Skeletal muscle cell (primary cell): ENCODE measurements at places on chromosomes 16 and 17.
A peak's percentile ranks its signal among the peaks of the same experiment; 100 is the strongest.

DNA sequence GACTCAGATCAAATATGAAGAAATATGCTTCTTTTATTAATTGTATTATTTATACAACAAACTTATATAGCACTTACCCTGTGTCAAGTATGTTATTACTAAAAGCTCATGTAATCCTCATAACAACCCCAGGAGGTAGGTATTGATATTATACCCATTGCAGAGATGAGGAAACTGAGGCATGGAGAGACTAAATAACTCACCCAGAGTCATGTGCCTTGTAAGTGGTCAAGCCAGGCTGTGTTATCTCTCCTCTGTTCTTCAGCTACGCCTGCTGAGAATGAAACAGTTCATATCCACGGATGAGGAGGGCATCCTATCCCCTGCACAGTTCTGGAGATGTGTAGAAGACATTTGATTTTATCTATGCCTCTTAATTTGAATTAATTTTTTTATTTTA is 78.1 kb downstream of the RBBP6 start:
- no peak for DNase-seq

DNA sequence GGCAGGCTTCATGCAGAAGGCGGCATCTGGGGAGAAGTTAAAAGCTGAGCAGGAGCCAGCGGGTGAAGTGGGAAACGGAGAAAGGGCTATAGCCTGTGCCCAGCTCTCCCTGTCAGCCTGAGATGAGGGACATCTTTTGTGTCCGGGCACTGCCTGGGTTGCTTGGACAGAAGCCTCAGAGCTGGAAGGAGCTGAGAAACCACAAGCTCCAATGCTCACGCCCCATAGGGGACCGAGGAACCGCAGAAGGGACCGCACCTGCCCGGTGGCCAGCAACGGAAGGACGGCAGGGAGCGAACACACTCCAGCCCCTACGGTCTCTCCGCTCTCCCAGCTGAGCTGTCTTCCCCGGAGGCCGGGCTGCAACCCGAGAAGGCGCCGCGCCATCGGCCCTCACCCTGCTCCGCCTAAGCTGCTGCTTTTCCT is 175.8 kb downstream of the NPIPB11 start:
- DNase-seq = no peak

DNA sequence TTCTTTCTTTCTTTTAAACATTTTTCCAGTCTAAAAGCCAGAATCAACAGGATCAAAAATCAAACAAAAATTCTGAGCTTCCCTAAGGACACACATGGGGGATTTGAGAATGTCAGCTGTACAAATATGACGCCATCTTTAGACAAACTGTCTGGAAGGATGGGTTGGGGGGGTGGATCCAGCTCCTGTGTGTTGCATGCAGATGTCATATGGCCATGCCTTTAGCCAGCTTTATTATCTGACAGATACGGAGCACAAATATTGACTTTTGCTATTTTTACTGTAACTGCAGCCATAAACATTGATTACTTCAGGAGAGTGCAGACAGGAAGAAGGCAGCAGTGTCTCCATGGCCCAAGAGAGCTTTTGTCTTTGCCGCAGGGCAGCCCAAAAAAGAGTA is 279.4 kb upstream of the ELAC2 start:
- DNase-seq = no peak

DNA sequence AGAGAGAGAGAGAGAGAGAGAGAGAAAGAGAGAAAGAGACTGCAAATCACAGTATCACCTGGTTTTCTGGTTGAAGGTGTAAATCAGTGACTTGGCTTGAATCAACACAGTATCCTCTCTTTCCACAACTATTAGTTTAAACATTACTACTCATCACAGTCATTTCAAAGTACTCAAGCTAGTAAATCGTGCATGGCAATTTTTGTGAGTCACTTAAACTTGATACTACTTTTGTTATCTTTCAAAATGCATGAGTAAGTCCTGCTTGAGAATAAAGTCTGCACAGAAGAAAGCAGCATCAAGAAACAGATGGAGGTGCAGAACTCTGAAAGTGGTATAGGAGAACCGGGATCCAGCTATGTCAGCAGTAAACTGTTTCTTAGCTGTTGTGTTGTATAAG is 535.4 kb downstream of the CDH8 start:
- no peak for DNase-seq

GRCh38 chr17:40333781-40334448 is 24.9 kb downstream of the RARA start:
- DNase-seq = no peak

GRCh38 chr16:82043680-82044584 is 8.9 kb downstream of the HSD17B2 start:
- no peak for DNase-seq

DNA sequence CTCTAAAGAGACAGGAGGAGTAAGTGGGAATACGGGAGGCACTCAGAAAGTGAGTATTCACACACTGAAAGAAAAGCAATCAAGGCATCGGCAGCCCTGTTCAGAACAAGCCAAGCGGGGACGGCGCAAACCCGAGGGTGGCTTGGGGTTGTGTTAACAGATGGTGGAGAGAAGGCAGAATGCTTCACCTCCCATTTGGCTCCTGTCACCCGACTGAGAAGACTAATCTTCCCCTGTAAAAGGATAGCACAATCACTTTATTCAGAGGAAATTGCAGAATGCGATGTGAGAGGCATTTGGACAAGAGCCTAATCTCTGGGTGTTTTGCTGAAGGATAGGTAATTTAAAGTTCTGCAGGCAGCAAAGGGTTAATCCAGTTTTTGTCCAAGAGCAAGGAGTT is 119.3 kb upstream of the WSCD1 start:
- DNase-seq = no peak

GRCh38 chr17:1583556-1583955 is 21.0 kb upstream of the PITPNA start:
- DNase-seq = no peak

DNA sequence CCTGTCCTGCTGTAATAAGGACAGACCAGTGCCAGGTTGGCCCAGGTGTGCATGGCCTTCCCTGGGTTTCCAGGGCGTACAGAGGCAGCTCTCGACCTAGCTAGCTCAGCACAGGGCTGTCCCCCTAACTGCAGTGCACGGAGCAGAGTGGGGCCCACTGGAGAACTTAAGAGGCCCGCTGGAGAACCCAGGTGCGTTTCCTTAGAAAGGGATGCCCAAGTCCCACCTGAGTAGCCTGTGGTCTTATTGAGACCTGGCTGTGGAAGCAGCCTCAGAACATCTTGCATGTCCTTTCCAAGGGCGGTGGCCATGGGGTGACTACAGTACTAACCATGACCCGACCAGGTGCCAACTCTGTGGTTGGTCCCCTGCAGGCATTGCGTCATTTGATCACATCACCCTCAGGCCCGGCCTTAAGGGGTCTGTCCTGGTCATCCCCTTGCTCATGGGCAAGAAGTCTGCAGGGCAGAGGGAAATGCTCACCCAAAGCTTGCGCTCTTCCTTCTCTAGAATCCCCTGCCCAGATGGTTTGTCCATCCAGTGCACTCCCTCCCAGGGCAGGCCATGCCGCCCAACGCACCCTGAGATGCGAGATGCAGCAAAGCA is 3.3 kb upstream of the CCNF start:
- no peak for DNase-seq

- DNase-seq = no peak
Measured at GRCh38 chr16:23318639-23319038, 16.5 kb downstream of the SCNN1B start.

- no peak for DNase-seq
Measured at GRCh38 chr16:88287219-88287618, 95.5 kb upstream of the ZNF469 start.

- no peak for DNase-seq
Measured at GRCh38 chr16:12447556-12447955, 356.1 kb downstream of the CPPED1 start.

GRCh38 chr17:77375917-77376651 is 235.3 kb downstream of the SEC14L1 start:
- DNase-seq = peak; percentile 89

DNA sequence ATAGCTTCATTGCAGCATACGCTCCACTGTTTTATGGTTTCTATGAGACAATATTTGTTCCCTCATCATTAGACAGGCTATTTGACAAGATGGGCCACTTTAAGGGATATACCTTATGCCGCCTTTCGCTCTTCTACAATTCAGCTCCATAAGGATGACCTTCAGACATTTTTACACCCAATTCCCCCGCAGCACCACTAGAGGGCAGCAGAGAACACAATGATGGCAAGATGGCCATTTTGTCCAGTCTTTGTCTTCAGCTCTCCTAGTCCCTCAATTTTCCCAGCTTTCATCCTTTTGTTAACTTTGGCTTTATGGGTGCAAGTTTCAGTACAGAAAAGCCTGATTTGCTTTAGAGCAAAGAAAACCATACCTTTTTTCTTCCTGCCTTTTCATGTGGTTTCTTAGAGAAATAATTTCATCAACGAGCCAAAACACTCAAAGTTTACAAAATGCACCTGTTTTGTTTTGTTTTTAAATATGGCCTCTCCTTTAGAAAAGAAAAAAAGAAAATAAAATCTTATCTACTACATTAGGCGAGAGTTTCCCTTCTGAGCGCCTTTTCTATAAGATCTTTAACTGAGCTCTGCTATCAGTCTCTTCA is 355.3 kb downstream of the TOX3 start:
- DNase-seq = peak; percentile 9

DNA sequence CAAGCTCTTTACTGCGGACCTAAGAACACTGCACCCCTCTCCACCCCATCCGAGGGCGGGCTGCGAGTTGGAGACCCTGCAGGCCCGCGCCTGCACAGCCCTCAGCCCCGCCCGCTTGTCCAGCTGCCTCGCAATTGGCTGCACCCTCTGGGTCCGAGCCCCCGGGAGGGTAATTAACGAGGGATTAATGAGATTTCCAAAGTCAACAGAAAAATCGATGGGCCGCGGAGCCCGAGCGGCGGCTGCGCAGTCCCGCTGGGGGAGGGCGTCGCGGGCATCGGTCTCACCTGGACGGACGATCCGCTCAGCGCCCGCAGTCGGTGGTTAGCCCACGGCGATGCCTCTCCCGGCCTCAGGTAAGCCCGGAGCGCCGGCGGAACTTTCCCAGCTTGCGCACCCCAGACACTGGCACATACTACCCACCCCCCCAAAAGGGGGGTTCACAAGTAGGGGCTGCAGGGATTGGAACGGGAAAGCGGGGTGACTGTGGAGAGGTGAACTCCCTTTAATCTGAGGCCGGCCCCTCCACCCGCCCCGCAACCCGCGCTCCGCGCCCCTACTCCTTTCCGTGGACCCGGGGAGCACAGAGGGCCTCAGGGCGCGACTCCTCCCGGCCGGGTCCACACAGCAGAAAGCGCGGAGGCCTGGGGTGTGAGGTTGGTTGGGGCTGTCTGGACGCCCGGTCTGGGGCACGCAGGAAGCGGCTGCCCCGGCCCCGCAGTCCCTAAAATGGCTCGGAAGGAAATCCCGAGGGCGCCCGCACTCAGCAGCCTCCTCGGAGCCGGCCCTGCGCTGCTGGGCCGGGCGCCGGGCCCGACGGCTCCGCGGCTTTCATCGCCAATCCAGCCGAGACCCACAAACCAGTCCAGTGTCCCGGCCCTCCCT is at the start of gene OTOP3:
TSS of gene OTOP3 (plus strand) at position 314 of the 885 bp plus-strand sequence. CDS start at position 338, 24 bp downstream.
- DNase-seq = no peak

GRCh38 chr16:30997725-30998711 is 12.4 kb downstream of the STX1B start:
- peak; percentile 27 for DNase-seq

GRCh38 chr16:72913551-72913950 is 134.4 kb downstream of the ZFHX3 start:
- no peak for DNase-seq

GRCh38 chr17:50203604-50204345 is 2.3 kb upstream of the COL1A1 start:
- peak; percentile 93 for DNase-seq

DNA sequence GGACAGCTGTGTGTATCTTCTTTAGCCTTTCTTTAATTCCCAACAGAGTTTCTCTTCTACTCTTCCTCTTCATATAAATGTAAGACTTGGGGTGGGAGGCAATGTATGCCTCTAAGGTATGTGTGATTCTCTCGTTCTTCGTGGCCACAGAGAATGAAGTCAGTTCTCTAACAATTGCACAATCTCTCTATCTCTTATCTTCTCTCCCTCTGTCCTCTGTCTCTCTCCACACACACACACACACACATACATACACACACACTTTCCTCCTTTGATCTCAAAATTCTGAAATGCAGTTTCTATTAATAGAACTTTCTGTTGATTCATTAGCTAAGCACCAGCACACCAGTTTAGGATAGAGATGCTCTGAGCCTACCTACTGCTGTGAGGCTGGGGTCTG is 615.7 kb upstream of the SALL1 start:
- no peak for DNase-seq

DNA sequence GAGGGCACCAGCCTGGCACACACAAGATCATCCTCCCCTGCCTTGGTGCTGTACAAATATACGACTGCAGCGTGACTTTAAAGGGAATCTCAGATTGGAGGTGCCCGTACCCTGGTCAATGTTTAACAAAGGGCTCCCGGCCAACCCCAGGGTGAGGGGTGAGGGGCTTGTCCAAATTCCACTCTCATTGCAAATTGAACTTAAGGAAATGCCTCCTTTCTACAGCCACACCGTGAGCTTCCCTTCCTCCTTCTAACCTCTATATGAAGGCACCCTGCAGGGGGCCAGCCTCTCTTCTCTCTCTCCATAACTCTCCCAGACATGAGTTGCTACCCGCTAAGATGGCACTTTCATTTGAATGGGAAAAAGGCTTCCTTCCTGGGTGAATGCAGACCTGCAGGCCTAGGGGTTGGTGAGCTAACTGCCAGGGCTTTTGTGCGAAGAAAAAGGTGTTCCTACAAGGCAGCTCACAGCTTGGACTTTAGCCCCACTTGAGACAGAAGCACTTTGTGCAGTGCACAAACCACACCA is 76.6 kb downstream of the IRF8 start:
- no peak for DNase-seq

- no peak for DNase-seq
Measured at GRCh38 chr16:14491861-14492529, 138.1 kb downstream of the PARN start.

GRCh38 chr16:66549284-66550131 is at the start of gene TK2:
TK2 (minus strand) TSS chr16:66550122; CDS start chr16:66550061, 61 bp downstream.
- peak; percentile 30 for DNase-seq

GRCh38 chr17:75637551-75637950 is 4.3 kb downstream of the SMIM5 start:
- no peak for DNase-seq

GRCh38 chr17:50758524-50758923 is 8.8 kb downstream of the ANKRD40CL start:
- DNase-seq = no peak

DNA sequence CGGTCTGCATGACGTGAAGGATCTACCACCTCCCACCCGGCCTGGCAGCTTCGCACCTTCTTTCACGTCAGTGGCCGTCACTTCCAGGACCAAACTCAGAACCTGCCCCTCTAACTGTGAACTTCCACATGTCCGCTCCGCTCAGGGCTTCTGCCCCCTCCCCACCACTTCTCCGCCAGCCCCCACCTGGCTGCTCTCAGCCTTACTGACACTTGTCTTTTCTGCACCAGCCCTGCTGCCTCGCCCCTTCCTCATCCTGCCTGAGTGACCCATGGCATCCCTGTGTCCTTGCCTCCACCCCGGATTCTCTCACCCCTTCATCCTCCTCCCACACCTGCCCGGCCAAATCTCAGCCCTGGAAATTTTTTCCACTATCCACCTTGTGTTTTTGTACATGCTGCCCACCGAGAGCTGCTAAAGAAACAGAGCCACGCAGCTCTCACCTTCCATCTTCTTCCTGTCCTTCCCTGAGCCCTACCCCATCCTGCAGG is 14.2 kb downstream of the PIMREG start:
- no peak for DNase-seq
